Retina (tissue), 1 donor: ENCODE measurements at places on chromosomes 7 and 10.

GRCh38 chr7:158000160-158000559 lies 587.5 kb downstream of the PTPRN2 start:
- no peak for DNase-seq

- no peak for DNase-seq
Measured at GRCh38 chr10:132478341-132479023, 59.1 kb upstream of the INPP5A start.

- DNase-seq, result no peak
Measured at GRCh38 chr7:17716816-17717215, 223.5 kb downstream of the SNX13 start.

DNA sequence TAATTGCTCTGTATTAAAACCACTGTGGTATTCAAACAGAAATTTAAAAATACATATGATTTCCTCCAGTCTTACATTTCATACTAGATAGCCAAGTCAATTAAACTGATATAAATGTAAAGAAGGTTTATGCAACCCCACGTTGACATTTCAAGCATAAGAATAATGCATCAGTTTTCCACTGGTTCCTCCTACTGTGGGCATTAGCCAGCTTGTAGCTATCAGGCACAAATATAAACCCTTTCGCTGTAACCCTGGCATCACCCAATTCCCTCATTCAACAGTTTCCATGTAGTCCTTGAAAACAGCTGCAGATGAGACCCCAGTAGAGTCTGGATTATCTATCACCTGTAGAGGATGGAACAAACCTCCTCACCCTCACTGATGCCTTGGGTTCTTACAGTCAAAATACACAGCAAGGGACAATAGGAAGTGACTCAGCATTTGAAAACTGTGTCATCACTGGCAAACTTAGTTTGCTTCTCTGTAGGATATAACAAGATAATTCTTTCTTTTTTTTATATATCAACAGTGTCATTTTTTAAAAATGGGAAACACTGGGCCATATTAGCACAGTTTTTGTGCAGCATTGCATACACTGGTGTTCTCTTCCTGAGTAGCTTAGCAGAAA lies 113.0 kb downstream of the PDE1C start:
- DNase-seq, result no peak

DNA sequence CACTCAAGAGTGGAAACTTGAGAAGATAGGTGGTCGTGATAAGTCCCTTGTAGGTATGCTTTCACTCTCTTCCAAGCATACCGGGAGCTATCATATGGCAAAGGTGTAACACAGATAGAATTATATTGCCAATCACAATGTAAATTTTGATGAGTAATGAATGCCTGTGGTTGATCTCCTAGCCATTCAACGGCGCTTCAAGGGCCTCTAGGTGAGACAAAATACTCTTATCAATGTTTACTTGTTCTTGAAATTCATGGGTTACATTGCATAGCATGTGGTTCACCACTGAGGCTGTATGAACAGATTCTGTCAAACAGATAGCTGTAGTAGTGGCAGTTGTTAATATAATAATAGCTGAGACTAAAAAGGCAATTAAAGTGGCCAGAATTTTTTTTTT lies 82.4 kb downstream of the THSD7A start:
- no peak for DNase-seq

DNA sequence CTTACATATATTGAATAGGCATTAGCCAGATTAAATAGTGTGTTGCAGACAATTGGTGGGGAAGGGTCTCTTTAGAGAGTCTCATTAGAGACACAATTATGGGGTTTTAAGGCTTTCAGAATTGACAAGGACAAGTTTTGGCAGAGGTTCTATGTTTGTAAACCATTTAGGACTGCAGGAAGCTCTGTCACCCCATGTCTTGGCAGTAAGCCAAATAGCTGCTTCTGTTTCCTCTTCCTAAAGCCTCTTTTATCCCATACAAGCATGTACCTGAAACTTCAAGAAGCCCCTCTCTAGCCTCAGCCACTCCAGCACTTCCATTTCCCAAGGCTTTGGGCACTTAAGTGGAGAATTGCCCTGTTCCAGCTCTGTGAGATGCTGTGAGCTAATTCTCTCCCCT lies 21.8 kb upstream of the LRRC4 start:
- no peak for DNase-seq
